ENCODE measurements at places on chromosomes 2 and 18.

- no peak for DNase-seq
Observed at GRCh38 chr2:1609040-1609439, 135.3 kb downstream of the PXDN start.

DNA sequence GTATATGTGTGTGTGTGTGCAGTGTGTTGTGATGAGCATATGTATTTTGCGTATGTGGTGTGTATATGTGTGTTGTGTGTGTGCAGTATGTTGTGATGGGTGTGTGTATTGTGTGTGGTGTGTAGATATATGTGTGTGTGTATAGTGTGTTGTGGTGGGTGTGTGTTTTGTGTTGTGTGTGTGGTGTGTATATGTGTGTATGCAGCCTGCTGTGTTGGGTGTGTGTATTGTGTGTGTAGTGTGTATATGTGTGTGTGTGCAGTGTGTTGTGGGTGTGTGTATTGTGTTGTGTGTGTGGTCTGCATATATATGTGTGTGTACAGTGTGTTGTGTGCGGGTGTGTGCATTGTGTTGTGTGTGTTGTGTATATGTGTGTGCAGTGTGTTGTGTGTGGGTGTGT lies 23.9 kb downstream of the ACKR3 start:
- DNase-seq = no peak

GRCh38 chr2:223166983-223167650 lies 115.1 kb downstream of the KCNE4 start:
- DNase-seq = no peak

GRCh38 chr2:66846887-66847286 lies 412.0 kb downstream of the MEIS1 start:
- DNase-seq = no peak

- peak; percentile 47 for DNase-seq
Observed at GRCh38 chr2:190413421-190413820, 5.3 kb downstream of the MFSD6 start.

DNA sequence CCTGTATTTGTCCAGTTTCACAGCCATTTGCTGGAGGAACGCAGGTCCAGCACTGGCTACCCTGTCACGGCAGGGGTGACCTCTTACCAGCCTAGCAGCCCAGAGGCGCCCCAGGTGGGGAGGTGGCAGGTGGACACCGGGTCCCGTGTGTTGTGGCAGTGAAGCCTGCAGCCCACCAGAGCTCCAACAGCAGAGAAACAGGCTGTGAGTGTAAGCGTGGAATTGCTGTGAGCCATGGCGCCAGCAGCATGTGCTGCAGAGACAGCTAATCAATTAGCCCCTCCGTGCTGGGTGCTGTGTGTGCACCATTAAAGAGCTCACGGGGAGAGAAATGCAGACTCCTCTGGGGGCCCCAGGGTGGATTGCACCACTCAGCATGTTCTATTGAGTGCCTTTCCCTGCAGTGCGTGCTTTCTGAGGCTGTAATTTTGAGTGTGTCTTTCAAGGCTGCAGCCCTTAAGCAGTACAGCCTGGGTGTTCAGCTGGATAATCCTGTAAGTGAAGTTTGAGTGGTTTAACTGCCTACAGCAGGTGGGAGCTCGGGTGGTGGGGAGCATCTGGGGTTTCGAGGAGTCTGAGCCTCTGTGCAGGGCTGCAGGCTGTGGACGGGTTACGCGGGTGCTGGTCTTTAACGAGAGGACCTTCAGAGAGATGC lies 15.9 kb downstream of the RTP5 start:
- no peak for DNase-seq

DNA sequence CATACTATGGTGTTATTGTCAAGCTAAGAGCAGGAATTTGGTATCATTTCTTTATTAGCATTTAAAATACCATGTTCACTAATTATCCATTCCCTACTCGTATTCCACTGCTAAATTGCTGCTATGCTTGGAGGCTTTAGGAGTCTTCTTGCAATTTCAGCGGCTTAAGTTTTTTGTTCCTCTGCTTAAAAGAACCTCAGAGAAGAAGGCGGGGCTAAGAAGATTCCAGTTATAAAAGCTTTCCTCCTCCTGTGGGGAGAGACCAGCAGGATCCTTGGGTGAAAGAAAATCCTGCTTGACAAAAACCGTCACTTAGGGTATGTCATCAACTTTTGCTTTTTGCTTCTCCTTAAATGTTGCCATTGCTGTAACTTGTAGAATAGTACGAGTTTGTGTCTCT lies at the start of gene TRPM8:
Gene TRPM8, plus strand, starts transcription at position 258 of the 400 bp plus-strand sequence. CDS start 9,165 bp downstream, outside the sequence.
- no peak for DNase-seq

GRCh38 chr2:230220347-230220969 lies 674 bp upstream of the SP110 start:
- DNase-seq = no peak

DNA sequence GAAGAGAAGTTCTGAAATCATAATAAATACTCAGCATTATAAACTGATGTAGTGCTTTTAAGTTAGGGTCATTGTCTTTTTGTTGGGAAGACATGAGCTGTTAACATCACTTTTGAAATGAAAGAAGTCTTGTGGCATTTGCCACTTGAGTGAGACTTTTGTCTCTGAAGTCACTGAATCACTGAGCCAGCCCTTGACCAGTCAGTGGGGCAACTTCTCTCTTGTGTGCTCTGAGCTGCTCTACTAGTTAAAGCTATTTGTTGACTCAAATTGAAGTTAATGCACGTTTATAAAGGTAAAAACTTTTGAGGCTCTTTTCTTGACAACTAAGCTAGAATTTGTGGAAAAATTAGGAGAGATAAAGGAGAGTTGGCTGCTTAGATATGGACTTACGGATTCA lies 6.7 kb downstream of the WDR43 start:
- no peak for DNase-seq

GRCh38 chr2:184765112-184765895 lies 167.0 kb downstream of the ZNF804A start:
- no peak for DNase-seq

DNA sequence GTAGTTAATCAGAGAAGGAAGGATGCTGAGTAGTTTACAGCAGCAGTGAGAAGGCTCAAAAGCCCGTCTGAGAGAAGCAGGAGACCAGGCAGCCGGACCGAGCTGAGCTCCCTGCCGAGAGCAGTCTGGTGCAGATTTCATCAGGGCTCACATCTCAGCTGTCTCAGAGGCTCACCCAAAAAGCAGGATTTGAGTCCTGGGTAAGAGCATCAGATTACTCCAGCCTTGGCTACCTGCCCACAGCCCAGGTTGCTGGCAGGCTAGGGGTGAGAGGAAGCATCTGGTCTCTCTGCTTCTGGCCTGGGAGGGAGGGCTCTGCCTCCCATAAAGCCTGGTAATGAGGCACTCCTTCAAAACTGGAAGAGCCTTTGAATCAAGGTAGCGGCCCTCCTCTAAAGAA lies 140.5 kb downstream of the ST6GAL2 start:
- peak; percentile 9 for DNase-seq

DNA sequence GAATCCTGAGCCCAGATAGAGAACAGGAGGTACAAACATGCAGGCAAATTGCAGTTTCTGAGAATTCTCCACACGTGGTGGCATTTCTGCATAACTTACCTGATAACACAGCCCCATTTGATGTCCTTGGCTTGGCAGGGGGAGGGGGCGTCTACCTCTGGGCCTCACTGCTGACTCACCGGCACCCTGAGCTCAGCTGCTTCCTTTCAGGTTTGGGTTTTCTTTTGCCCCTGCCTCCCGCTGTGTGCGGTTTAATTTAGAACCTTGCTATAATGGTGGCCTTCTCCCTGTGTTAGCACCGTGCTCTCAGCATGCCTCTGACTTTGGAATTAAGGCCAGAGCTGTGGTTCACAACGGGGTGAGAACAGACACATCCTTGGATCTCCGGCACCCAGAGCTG lies 4.4 kb downstream of the CTIF start:
- DNase-seq = no peak

DNA sequence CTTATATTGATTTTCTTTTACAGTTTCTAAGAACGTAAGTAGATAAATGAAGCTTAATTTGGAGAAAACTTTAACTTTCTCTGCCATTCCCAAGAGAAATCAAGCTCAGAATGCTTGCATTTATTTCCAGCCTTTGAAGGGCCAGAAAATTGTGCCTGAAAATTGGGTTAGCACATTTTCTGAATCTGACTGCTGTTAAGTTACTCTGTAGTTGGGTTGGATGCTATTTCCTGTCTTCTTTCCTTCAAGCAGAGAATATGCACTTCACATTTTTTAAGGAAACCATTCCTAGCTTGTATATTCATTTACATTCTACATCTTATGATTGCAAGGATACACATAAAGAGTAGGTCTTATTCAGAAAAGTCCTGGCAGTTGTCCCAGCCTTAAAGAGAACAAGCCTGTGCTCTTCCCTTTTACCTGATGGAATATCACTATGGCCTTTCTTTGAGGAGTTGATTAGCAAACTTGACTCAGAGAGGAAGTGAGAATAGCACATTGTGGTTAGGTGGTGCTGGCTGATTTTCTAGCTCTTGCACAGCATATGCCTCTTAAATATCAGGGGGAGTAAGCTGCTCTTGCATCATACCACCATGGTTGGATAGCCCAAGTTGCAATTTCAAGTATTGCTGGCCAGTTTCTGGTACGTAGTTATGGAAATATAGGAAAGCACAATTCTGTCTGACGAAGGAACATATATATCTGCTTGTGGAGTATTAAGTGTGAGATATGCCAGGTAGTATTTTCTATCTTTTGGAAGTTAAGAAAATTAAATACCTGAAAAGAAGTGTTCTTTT lies 133.7 kb downstream of the COMMD1 start:
- DNase-seq = peak; percentile 80

- DNase-seq = no peak
Observed at GRCh38 chr2:189702071-189702470, 27.6 kb downstream of the ANKAR start.

GRCh38 chr2:148022351-148022750 lies 1.5 kb downstream of the MBD5 start:
- DNase-seq = no peak

DNA sequence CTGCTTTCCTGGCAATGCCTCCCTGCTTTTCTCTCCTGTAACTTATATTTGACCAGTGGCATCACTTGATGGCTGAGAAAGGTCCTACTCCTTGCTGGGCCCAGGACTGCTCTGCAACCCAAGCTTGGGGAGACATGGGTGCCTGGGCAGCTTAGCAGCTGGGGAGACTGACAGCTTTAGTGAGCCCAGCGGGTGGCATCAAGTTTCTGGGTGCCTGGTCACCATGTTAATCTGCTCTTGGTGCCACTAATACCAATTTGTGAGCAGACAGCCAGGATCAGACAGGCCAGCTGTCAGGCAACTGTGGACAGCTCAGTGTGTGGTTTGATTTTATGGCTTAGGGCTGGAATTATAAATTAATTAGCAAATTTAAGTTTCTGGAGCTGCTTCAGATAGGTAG lies 144.8 kb upstream of the GLI2 start:
- no peak for DNase-seq

DNA sequence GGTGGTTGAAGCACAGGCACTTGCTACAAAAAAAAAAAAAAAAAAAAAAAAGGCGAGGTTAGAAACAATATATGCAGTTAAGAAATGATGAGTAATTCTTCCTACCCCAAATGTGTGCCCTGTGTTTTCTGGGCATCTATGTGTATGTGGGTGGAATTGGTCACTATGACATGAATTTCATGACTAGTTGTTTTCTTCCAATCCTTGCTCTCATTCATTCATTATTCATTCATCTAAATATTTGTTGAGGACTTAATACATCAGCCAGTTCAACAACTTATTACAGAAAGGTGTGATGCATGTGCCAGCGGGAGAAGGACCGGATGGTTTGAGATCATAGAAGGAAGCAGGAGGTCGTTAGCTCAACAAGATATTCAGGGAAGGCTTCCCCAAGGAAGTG lies 8.3 kb upstream of the EGR4 start:
- no peak for DNase-seq

DNA sequence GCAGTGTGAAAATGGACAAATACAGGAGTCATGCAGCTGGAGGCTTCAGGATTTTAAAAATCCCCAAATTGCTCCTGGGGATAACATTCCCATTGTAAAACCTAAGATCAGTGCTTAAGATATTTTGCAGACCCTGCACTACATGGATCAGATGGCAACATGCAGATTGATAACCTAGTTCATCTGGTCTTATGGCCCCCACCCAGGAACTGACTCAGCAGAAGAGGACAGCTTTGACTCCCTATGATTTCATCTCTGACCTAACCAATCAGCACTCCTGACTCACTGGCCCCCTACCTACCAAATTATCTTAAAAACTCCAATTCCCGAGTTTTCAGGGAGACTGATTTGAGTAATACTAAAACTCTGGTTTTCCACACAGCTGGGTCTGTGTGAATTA lies 20.0 kb downstream of the SRBD1 start:
- no peak for DNase-seq

GRCh38 chr2:239463541-239464165 lies 62.8 kb upstream of the HDAC4 start:
- no peak for DNase-seq

GRCh38 chr2:59693231-59693959 lies 860.1 kb downstream of the BCL11A start:
- DNase-seq = no peak

GRCh38 chr2:126887506-126887905 lies 11.2 kb upstream of the TEX51 start:
- no peak for DNase-seq

DNA sequence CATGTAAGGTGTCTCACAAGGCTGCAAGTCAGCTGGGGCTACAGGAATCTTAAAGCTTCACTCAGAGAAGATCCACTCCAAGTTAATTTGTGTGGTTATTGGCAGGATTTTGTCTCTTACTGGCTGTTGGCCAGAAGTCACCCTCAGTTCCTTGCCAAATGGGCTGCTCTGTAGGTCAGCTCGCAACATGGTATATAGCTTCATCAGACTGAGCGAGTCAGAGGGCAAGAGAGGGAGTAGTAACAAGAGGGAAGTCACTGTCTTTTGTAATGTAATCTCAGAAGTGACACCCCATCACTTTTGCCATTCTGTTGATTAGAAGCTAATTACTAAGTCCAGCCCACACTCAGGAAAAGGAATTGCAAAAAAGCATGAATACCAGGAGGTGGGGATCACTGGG lies 119.5 kb downstream of the LRRTM1 start:
- no peak for DNase-seq

GRCh38 chr2:20675701-20676352 lies 8.9 kb downstream of the GDF7 start:
- no peak for DNase-seq

GRCh38 chr2:126775300-126775985 lies 119.5 kb downstream of the GYPC start:
- no peak for DNase-seq

GRCh38 chr2:27078267-27079194 lies at the start of gene EMILIN1:
EMILIN1 (plus strand) TSS chr2:27078615; CDS start chr2:27079066, 451 bp downstream.
- no peak for DNase-seq

- DNase-seq = no peak
Observed at GRCh38 chr2:82224301-82224940, 1919.9 kb upstream of the LRRTM1 start.

GRCh38 chr18:3667255-3668137 lies 217.5 kb downstream of the TGIF1 start:
- no peak for DNase-seq

GRCh38 chr18:48326901-48327675 lies 82.1 kb downstream of the ZBTB7C start:
- DNase-seq = no peak
